ENCODE measurements at places on chromosomes 4 and X.
A peak's percentile ranks its signal among the peaks of the same experiment; 100 is the strongest.

GRCh38 chr4:105112274-105112673 lies 34.4 kb upstream of the TET2 start:
- no peak for DNase-seq

GRCh38 chr4:47486231-47486673 lies 1.2 kb downstream of the ATP10D start:
- DNase-seq: no peak

DNA sequence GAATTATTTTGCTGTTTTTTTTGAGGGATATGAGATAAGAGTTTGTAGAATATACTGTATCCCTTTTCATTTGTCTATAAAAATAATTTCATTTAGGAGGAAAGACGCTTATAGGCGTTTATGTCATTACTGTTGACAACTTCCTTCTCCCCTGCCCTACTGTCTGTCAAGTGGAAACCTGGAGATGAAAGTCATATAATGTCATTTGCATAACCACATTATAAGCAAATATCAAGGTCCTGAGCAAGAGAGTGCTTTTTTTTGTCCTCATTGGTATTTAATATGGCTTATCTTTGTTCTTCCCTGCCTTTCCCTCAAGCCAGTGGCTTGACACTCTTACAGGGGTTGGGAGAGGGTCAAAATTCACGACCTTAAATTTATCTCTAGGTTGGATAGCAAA lies 55.8 kb downstream of the LRP2BP start:
- no peak for DNase-seq

GRCh38 chr4:114173968-114174367 lies 194.5 kb upstream of the ARSJ start:
- DNase-seq: no peak

GRCh38 chrX:121307449-121307848 lies 260.0 kb downstream of the GLUD2 start:
- no peak for DNase-seq

GRCh38 chr4:20065952-20066351 lies 185.8 kb upstream of the SLIT2 start:
- no peak for DNase-seq

DNA sequence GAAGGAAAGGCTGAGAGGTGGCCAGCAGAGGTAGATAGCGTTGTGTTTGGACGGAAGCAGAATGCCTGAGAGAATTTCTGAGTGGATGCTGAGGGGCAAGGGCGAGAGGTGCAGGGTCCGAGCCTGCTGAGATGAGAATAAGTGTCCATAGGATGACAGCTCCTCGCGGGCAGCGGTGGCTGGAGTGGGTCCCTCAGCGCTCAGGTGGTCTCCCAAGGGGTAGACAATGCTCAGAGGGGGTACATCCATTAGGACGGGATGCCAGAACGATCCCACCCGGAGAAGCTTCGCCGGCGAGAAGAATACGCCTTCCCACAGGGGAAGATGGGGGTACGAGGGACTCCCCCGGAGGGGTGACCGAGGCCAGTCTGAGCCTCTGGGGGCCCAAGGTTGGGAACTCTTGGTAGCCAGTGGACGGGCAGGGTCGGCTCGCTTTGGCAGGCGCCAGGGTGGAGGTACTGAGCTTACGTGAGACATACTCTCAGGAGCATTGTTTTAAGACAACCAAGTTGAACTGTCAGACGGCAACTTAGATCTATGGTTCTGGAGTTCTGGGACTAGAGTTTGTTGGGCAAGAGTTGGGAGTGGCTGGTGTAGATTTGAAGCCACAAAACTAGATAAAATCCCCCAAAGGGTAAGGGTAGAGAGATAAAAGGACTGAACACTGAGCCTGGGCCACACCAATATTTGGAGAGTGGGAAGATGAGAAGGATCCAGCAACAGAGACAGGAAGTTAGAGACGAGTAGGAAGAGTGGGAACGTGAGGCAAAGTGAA lies 15.8 kb downstream of the BRCC3 start:
- no peak for DNase-seq

DNA sequence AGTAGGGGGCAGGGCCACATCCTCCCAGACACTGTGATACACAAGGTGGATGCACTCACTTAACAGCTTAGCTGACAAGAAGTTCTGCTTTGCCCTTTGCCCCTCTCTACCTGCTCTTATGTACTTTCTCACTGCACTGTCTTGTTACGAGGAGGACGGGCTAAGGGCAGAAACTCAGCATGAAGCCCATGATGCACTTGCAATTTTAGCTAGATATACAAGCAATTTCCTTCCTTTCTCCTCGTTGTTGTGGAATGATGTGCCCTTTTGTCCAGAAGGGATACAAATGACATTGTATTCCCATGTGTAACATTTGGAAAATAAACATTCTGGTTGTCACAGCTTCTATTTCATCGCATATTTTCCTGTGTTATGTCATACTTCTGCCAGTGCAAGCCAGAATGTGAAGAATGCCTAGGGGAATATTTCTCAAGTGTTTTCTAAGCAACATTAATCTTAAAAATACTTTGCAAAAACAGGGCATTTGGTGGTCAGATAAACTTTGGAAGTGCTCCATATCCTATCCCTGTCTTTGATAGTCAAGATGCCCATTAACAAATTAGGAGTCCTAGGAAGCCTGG lies 47.2 kb downstream of the MAOA start:
- no peak for DNase-seq

DNA sequence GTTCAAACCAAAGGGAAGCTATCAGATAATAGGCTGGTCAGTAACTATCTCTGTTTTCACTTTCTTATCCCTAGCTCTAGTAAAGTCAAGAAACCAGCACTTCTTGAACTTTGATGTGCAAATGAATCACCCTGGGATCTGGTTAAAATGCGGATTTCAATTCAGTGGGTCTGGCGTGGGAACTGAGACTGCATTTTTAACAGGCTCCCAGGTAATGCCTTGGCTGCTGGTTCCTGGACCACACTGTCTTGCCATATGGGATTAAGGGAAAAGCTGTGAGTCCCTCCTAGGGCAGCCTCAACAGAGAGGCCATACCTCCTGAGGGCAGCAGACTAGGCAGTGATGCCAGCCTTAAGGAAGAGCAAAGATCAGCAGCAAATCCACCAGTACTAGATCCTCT lies 1.7 kb downstream of the RNF175 start:
- DNase-seq: no peak

DNA sequence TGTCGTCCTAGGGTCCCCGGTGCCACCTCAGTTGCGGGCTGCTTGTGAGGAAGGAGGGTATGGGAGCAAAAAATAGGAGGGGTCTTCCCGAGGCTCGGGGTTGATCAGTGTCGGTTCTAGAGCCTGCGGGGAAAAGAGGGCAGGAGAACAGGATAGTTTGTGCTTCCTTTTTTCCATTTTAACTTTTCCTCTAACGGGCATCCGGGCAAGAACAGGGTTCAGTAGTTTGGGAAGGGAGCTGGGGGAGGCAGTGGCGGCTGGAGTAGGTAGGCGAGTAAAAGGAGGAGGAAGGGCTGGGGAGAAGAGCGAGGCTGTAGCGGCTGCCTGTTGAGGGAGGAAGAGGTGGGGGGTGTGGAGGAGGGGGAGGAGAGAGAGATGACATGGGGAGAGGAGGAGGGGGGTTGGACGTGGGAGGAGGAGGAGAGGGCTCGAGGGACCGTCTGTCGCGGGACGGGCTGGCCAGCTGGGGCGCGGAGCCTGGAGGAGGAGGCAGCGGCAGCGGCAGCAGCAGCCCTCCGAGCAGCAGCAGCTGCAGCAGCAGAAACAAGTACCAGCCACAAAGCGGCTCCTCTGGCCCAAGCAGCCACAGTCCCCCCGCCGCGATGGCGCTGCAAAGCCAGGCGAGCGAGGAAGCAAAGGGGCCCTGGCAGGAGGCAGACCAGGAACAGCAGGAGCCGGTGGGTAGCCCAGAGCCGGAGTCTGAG lies at the start of gene SLC16A2:
TSS of gene SLC16A2 (plus strand) at position 458 of the 704 bp plus-strand sequence. CDS start at position 603, 145 bp downstream.
- peak; percentile 8 for DNase-seq

- no peak for DNase-seq
Measured at GRCh38 chr4:175614890-175615289, 197.2 kb downstream of the GPM6A start.

GRCh38 chr4:109156356-109156755 lies 146.1 kb downstream of the COL25A1 start:
- DNase-seq: no peak

DNA sequence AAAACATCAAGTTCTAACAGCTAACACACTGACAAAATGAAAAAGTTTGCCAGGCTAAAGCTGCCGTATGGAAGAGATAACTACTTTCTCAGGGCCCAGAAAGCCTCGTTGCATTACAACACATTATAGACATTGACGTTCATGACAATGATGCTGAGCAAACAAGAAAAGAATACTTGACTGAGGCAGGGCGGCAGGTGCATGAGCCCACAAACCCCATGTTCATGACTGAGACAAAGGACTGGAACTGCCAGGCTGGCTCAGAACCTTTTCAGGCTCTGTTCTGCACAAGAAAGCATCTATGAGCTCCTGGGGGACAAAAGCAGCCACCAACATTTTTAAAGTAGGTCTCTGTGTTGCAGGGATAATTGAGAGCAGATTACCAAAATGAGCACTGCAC lies 13.6 kb downstream of the TLR6 start:
- no peak for DNase-seq

DNA sequence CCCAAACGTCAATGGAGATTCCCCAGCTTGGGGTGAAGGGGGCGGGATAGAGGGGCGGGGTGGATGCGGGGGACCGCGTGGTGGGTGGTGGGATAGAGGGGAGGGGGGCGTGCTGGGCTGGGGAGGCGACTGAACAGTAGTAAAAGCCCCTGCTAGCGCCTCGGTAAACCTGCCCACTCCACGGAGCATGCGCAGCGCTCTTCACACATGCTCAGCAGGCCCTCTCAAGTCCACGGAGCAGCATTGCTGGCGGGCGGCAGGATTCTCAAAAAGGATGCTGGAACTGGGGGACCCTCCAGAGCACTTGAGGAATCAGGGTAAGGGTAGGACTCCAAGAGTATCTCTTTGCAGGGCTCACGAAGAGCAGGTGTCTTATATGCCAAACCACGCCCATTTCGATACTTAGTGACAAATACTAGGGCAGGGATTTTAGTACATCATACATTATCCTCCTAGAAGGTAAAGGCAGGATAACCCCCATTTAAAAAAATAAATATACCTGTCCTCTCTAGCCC lies 378 bp upstream of the RPS6KA6 start:
- no peak for DNase-seq

GRCh38 chr4:183422962-183423631 lies 21.3 kb upstream of the CDKN2AIP start:
- no peak for DNase-seq

- no peak for DNase-seq
Measured at GRCh38 chr4:68476191-68476590, 28.9 kb downstream of the TMPRSS11E start.

DNA sequence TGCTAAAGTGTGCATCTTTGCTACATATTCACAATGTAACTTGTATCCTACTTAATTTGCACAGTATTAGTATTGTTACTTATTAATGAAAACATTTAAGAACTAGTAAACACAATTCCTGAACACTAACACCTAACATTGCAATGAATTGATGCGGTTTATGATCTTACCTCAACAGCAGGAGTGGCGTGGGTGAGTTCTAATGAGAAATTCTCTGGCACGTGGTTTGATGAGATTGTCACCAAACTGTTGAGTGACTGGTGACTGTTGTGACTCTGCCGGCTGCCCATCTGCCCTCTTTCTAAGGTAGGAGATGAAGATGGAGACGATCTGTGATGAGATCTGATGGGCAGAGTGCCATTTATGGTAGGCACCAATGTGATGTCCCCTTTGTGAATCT lies 2.9 kb downstream of the PCDH18 start:
- no peak for DNase-seq

- peak; percentile 18 for DNase-seq
Measured at GRCh38 chrX:13483773-13484172, 85.6 kb upstream of the EGFL6 start.

DNA sequence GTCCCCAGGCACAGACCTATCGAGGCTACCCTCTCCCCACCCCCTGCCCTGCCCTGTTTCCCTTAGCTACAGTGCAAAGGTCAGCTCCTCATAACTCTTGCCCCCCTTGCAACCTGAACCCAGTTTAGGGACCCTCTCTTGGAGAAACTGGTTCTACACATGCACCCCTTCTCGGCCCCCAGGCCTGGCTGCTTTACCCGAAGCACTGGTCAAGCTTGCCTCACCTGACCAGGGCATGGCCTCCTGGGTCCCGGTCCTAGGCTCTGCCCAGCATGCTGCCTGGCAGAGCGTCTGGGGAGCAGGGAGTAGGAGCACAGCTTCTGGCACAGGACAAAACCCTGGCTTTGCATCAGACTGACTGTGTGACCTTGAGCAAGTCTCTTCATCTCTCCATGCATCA lies 28.0 kb downstream of the ZNF185 start:
- DNase-seq: no peak

GRCh38 chr4:82589756-82590155 lies 28.0 kb upstream of the TMEM150C start:
- no peak for DNase-seq

DNA sequence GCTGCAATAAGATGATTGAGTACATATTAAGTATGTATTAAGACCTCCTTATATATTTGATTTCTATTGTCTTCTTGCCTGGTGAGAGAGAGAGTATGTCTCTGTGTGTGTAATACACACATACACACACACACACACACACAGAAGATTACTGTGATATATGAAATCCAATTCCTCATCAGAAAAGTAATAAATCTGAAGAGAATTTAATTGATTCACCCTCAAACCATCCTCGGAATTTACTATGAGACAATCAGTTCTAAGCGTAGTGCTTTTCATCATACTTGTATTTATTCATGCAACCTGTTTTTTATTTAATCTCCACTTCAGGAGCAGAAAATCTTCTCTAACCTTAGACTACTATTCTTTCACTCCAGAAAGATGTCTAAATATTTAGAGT lies 62.3 kb upstream of the TLL1 start:
- no peak for DNase-seq

Measured in effector memory CD8-positive, alpha-beta T cell (primary cell).